ENCODE measurements at places on chromosomes 2 and 18.

- no peak for DNase-seq
Observed at GRCh38 chr2:61887717-61888266, 664 bp downstream of the CCT4 start.

DNA sequence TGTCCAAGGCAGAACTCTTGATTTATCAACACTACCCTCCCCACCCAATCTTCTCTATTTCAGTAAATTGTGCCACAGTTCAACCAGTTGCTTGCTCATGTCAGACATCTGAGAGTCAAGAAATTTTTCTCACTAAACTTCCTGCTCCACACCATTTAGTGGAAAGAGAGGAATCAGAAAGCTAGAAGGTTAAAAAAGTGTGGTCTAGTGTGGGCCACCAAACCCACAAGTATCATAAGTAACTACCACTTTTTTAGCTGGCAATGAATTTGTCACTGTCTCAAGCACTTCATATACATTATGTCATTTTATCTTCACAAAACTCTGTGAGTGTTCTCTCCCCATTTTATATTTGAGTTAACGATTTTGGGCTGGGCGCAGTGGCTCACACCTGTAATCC is 16.6 kb upstream of the MSTN start:
- DNase-seq: no peak

GRCh38 chr18:74360852-74361655 is 45.4 kb downstream of the C18orf63 start:
- DNase-seq: no peak

- DNase-seq: no peak
Observed at GRCh38 chr2:217790681-217791392, 212.0 kb downstream of the TNS1 start.

DNA sequence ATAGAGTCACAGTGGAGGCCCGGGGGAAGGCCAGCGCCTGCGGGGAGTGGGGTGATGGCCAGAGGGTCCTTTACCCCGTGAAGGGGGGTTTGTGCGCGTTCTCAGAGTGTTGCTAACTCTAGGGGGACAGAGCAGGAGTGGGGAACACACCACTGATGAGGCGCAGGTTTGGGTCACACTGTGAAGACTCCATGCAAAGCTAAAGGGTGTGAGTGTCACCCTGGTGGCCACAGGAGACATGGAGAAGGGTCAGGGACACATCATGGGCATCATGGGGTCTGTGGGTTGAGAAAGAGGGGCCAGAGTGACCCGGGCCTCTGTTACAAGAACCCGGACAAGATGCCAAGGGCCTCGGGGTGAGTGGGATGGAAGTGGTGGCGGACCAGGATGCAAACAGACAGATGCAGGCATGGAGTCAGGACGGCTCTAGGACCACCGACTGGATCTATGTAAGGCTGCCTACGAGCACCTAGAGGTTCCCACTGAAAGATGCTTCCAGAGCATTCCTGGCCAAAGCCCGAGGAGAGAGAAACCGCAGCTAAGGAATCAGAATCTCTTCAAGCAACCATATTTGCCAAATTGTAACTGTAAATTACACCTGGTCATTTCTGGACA is 84.3 kb downstream of the PXDN start:
- no peak for DNase-seq

DNA sequence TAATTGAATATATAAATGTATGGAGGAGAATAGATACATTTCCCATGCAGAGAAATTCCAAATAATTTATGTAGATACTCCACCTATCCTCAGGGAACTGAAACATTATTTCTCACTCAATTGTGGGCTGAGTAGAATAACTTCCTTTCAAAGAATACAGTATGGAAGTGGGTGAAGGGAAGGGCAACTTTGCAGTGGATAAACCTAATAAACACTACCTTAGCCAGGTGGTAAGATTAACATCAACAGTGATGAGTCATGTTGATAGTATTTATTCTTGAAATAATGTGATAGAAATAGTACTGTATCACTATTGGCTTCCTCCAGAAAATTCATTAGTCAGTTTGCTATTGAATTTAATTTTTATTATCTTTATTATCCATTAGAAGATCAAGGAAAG is 716.4 kb upstream of the CHAC2 start:
- DNase-seq: no peak

- no peak for DNase-seq
Observed at GRCh38 chr2:70966681-70967080, 11.7 kb upstream of the ANKRD53 start.

DNA sequence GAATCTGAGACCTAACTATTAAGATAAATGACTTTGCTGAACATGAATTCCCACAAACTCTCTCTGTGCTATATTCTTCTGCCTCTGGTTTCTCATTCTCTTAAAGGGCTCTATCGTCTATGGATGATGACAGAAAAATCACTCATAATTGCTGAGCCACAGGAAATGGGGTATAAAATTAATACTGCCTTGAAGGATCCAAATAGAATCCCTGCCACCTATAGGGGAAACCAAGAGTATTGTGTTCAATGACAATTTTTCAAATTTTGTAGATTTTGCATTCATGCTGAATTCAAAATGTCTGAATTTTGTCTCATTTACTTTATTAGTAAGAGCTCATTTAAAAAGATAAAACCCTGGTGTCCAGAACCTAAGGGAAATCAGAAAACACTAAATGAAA is 235.8 kb downstream of the RBM43 start:
- DNase-seq: no peak

- no peak for DNase-seq
Observed at GRCh38 chr2:27029051-27029450, 3.7 kb upstream of the TMEM214 start.

GRCh38 chr2:17184512-17184911 is 333.7 kb downstream of the RAD51AP2 start:
- DNase-seq: no peak

- DNase-seq: no peak
Observed at GRCh38 chr2:182550234-182550633, 123.4 kb upstream of the PDE1A start.

GRCh38 chr2:84786601-84787000 is 94.3 kb downstream of the TRABD2A start:
- no peak for DNase-seq

DNA sequence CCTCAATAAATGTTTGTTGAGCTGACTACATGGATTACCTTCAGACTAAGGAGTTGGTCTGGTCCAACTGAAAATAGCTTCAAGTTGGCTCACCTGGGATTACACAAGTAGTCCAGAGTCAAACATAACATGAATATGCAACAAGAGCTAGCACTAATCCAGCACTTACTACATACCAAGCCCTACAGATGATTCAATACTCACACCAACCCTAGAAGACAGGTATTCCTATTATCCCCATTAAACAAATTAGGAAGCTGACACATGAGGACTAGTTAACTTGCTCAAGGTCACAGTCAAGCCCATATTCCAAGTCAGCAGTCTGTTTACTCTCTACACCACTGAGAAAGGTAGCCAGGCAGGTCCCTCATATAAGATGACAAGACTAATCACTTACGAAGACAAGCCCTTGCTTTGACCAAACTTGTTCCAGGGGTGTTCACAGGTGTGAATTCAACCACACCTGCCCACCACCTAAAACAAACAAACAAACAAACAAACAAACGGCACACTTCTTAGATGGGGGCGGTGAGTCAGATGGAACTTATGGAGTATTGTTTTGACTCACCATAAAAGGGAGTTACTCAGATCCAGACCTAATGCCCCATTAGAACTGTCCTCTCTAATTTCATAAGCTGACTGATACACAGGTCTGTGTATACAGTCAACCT is 29.1 kb downstream of the TMEM131 start:
- DNase-seq: no peak

- DNase-seq: no peak
Observed at GRCh38 chr2:119455066-119455718, 23.5 kb downstream of the TMEM37 start.

DNA sequence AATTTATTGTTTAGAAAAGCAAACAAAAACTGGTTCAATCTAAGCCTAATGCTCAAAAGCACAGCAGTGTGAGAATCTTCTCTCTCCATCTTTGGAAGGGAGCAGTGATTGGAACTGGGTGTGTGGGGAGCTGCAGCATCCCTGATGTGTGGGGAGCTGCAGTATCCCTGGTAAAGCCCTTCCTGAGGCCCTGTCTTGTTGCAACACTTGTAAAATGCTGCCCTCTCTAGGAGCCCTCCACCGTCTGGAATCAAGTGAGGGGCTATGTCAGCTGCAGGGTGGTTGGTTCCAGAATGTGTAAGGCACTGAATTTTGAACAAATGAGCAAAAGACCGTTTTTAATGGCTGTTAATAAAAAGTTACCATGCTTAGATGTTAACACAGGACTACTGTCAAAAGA is 147.7 kb upstream of the RAB12 start:
- no peak for DNase-seq

DNA sequence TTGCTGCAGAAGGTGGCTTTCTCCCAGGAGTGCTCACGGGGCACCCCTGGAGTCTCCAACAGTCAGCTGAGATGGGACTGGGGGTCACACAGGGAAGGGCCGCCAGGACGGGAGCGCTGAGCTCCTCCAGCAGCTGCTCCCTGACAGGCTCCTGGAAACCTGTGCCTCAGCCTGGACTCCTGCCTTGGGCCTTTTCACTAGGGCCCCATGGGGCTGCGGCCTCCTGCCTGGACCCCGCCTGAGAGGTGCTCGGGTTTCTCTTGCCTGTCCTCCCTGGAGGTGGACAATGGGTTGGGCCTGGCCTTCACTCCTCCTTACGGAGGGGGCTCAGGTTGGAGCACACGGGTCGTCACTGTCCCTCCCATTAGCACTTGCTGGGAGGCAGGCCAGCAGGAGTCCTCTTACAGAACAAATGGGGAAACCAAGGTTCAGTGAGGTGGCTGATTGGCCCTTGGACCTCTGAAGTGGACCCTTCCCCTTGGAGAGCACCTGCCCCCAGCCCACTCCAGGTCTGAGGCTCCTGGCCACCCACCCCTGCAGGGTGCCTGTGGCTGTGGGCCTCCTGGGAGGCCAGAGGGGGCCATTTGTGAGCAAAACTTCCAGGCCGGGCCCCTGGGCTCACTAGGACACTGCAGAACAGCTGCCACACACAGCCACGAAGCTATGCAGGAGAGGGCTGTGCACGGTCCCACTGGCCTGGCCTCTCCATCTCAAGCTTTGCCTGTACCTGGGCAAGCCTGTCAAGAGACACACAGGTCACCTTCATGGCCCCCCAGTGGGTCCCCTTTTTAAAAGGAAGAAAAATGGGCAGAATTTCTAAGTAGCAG is 57.1 kb upstream of the ODC1 start:
- no peak for DNase-seq

- DNase-seq: no peak
Observed at GRCh38 chr2:218194880-218195279, 22.1 kb upstream of the ARPC2 start.

DNA sequence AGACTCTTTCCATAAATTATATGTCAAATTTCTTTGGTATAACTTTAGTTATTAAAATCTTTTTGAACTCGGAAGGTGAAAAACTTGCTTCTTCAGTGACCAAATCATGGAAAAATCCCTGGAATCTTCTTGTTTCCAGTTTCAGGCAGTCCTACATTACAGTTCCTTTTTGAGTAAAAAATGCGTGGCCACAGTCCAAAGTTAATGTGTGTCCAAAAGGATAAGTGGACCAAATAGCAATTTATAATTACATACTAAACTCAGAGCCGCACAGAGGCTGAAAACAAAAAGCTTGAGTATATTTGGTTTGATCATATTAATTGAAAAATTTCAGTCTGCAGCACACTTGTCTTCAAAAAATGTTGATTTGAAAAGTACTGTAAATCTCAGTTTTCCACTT is 28.4 kb upstream of the DYNC2LI1 start:
- DNase-seq: no peak

DNA sequence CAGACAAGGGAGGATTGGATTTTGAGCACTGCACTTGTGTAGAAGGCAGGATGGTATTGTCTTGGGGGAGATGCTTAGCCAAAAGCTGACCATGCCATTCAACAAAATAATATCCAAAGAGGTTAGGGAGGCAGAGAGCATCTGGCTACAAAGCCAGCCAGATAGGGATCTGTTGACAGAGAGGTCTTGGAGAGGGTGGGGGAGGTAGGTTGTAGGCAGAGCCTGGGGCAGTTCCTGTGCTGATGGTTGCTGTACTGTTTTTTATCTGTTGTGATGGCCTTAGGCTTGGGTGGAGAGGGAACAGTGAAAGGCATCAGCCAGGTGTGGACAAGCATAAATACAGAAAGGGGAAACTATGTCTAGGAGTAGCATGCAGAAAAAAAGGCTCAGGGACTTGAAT is 100.9 kb downstream of the AQP4 start:
- no peak for DNase-seq

DNA sequence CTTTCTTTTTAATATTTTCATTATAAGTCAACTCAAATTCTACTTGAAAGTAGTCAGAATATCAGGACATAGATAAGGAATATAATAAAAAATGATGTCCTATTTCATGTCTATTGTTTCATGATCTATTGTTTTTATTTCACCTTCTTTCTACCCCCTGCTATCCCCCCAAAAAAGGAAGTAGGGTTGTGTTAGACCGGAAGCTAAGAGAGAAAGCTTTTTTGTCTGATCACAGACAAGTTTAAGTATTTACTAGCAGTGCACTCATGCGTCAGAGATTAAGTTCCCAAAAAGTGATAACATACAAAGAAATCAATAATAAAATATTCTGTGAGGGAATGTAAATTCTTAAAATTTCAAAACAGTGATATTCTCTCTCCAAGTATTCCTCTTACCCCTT is 447.1 kb upstream of the CNTNAP5 start:
- DNase-seq: no peak

GRCh38 chr2:48993576-48993975 is 160.7 kb downstream of the FSHR start:
- no peak for DNase-seq

DNA sequence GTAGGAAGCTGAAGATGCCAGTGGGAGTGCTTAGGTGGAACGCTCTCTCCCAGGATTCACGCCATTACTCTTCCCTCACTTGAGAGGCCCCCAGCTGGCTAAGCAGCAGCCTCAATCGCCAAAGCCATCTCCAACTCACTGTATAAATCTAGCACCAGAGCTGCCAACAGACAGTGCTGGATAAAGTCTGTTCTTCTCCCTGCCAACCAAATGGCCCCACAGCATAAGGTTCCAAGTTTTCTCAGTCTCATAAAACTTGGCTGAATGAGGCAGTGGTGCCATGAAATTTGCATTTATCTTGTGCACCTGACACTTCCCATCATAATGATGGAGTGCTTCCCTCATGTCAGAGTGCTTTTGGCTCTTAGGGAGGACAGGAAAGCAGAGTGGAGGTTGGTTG is 428.2 kb upstream of the ETAA1 start:
- no peak for DNase-seq

GRCh38 chr2:57368190-57368589 is 678.4 kb upstream of the VRK2 start:
- DNase-seq: no peak

GRCh38 chr2:9821805-9822445 is 21.3 kb upstream of the TAF1B start:
- DNase-seq: no peak

GRCh38 chr2:15119722-15120175 is 441.4 kb downstream of the NBAS start:
- DNase-seq: no peak

GRCh38 chr18:24964216-24964615 is 387.8 kb downstream of the ZNF521 start:
- DNase-seq: no peak

GRCh38 chr2:193668557-193669323 is 1474.0 kb upstream of the TMEFF2 start:
- DNase-seq: no peak

Data from activated CD8-positive, alpha-beta memory T cell treated with anti-CD3 and anti-CD28 coated beads for 1 hour (primary cell).